ENCODE measurements at places on chromosomes 5 and 9.

GRCh38 chr5:33166948-33167347, 273.8 kb upstream of the TARS1 start:
- H3K36me3 ChIP-seq: peaks cover 2% of the 10 kb centered on the region
- DNase-seq: no peak
- H3K27ac ChIP-seq: no peak overlapping the region
- H3K4me3 ChIP-seq: no peak overlapping the region

- no peak overlapping the region for H3K4me3 ChIP-seq
- H3K27me3 ChIP-seq: no peaks in the 10 kb centered on the region
- peaks cover 24% of the 10 kb centered on the region for H3K4me1 ChIP-seq
Measured at GRCh38 chr5:55415071-55415470, 107.3 kb downstream of the MTREX start.

DNA sequence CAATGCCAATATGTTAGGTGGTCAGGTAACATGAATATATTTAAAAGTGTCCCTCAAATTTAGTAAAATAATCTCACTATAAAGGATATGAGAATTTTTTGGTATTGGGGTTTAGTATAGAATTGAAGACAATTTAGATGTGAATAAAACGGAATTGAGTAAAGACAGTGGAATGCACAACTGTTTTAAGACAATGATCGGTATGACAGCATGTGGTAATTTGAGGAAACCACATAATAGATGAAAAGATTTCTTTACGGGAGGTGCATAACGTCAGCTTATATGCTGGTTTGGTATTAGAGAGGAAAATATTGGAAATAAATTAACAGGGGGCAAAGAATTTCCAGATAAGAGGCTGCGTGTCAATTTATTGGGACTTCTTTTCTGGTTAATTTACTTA, 1043.2 kb downstream of the CDH18 start:
- no peak overlapping the region for H3K27ac ChIP-seq
- H3K4me1 ChIP-seq: no peaks in the 10 kb centered on the region
- H3K4me3 ChIP-seq: no peak overlapping the region
- no peak for DNase-seq

- H3K4me1 ChIP-seq: peaks cover 6% of the 10 kb centered on the region
- no peak overlapping the region for H3K4me3 ChIP-seq
- DNase-seq: no peak
- H3K36me3 ChIP-seq: no peaks in the 10 kb centered on the region
- no peak overlapping the region for H3K27ac ChIP-seq
- H3K27me3 ChIP-seq: no peaks in the 10 kb centered on the region
Measured at GRCh38 chr5:91171322-91171721, 211.8 kb downstream of the ARRDC3 start.

DNA sequence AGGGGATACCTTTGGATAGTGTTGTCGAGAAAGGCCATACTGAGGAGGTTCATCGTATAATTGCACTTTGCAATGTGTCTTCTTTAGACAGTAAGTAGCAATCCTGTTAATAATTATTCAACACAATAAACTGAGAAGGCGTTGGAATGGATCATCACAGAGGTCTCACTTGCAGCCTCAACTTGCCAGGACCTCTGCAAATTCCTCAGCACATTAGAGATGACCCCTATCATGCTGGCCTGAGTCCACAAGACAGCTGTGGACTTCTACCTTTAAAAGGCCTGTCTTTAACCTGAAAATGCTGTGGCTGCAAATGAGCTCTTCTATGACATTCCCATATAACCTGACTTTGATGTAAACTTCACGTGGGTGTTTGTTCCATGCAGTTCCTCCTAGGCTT, 14.1 kb downstream of the SH3TC2 start:
- H3K27ac ChIP-seq: no peak overlapping the region
- no peak overlapping the region for H3K4me3 ChIP-seq
- no peaks in the 10 kb centered on the region for H3K36me3 ChIP-seq
- H3K4me1 ChIP-seq: peaks cover 4% of the 10 kb centered on the region

GRCh38 chr9:111900858-111901612, 4.4 kb downstream of the UGCG start:
- DNase-seq: no peak

DNA sequence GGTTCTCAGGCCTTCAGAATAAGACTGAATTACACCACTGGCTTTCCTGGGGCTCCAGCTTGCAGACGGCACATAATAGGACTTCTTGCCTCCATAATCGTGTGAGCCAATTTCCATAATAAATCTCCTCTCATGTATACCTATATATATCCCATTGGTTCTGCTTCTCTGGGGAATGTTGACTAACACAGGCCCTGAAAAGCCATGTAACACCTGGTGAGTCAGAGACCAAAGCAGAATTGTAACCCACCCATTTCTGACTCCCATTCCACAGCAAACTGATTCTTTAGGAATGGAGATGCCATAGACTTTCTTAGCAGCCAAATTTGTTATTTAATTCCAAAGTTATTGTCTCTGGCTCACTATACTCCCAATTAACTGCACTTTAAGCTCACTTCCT, 85.4 kb upstream of the AGXT2 start:
- H3K4me3 ChIP-seq: no peak overlapping the region
- no peaks in the 10 kb centered on the region for H3K36me3 ChIP-seq
- H3K4me1 ChIP-seq: no peaks in the 10 kb centered on the region
- no peak for DNase-seq
- H3K27me3 ChIP-seq: no peaks in the 10 kb centered on the region

- H3K27ac ChIP-seq: peak overlapping the region; percentile 43
- peak overlapping the region; percentile 52 for H3K4me3 ChIP-seq
- H3K4me1 ChIP-seq: peaks cover 21% of the 10 kb centered on the region
- peaks cover 1% of the 10 kb centered on the region for H3K27me3 ChIP-seq
- no peak for DNase-seq
- H3K36me3 ChIP-seq: no peaks in the 10 kb centered on the region
Measured at GRCh38 chr5:2334719-2335118, 416.8 kb downstream of the IRX2 start.

DNA sequence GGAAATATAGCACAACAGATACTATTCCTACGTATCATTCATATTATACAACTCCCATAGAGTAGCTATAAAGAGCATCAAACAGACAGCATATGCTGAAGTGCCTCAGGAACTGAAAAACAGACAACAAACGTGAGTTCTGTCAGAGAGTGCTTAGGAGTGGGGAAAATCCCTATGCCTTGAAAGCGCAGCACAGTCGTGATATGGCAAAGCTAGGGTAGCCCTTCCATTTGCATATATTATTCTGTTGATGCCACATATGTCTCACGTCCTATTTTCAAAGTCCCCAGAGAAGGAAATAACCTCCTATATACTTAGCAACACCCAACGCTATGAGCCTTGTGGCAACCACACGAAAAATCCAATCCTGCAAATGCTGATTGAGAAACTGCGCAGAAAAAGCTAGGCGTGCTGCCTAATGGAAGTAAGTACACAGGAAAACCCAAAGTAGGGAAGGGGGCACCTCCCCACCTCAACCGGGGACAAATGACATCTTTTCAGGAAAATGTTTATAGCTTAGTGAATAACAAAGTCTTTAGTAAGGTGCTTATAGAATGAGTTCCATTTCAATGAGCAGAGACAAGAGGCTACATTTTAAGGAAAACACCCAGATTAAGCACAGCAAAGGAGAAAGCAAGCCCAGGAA, 105.1 kb downstream of the MED10 start:
- no peaks in the 10 kb centered on the region for H3K4me1 ChIP-seq
- H3K27me3 ChIP-seq: peaks cover 25% of the 10 kb centered on the region
- no peak overlapping the region for H3K4me3 ChIP-seq
- H3K27ac ChIP-seq: no peak overlapping the region

GRCh38 chr9:115118879-115119218, 892 bp upstream of the TNC start:
- DNase-seq: peak; percentile 45
- H3K27me3 ChIP-seq: peaks cover 12% of the 10 kb centered on the region
- H3K36me3 ChIP-seq: no peaks in the 10 kb centered on the region
- H3K4me1 ChIP-seq: peaks cover 46% of the 10 kb centered on the region
- H3K4me3 ChIP-seq: peak overlapping the region; percentile 68
- H3K27ac ChIP-seq: peak overlapping the region; percentile 75

GRCh38 chr9:113898151-113898550, 22.0 kb downstream of the ZNF618 start:
- no peaks in the 10 kb centered on the region for H3K27me3 ChIP-seq
- no peak for DNase-seq
- H3K27ac ChIP-seq: no peak overlapping the region
- H3K36me3 ChIP-seq: peaks cover 63% of the 10 kb centered on the region
- H3K4me3 ChIP-seq: no peak overlapping the region
- H3K4me1 ChIP-seq: no peaks in the 10 kb centered on the region

GRCh38 chr5:55177078-55177477, 4.1 kb upstream of the CDC20B start:
- peak overlapping the region; percentile 68 for H3K4me3 ChIP-seq
- no peak for DNase-seq
- no peak overlapping the region for H3K27ac ChIP-seq
- peaks cover 92% of the 10 kb centered on the region for H3K27me3 ChIP-seq
- no peaks in the 10 kb centered on the region for H3K36me3 ChIP-seq

DNA sequence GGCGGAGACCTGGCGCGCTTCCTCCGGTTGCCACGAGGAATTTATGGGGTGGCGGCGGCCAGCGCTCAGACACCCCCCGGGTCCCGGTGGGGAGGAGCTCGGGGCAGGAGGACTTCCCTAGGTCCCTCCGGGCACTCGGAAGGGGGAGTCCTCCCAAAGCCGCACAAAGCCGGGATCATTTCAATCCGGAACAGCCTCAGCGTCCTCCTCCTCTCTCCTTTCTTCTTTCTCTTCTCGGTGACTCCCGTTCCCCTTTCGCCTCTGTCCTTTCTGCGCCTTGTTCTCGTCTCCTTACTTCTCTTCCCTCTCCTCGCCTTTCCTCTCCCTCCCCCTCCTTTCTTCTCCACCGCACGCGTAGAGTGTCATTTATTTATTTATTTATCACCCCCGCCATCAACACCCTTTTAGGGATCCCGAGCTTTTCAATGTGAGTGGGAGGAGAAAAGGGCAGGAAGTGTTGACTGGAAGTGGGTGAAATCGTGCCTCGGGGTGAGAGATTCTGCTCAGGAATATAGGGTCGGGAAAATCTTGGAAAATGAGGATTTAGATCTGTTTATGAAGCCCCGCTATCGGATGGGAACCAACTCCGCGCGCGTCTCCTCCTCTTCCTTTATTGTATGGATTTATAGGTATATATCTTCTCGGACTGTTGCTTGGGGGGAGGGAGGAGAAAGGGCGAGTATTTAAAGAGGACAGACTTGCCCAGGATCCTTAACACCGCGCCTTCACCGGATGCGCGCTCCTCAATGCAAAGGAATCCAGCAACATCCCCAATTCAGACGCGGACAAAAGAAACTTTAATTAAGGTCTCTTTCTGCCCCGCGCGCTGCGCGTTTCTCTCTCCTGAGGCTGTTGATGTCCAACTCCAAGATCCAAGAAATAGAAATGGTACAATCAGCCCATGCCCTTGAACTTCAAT, 2.0 kb upstream of the ZNF462 start:
- peak; percentile 63 for DNase-seq
- H3K4me1 ChIP-seq: peaks cover 30% of the 10 kb centered on the region
- H3K36me3 ChIP-seq: no peaks in the 10 kb centered on the region
- peak overlapping the region; percentile 97 for H3K4me3 ChIP-seq
- peak overlapping the region; percentile 95 for H3K27ac ChIP-seq

DNA sequence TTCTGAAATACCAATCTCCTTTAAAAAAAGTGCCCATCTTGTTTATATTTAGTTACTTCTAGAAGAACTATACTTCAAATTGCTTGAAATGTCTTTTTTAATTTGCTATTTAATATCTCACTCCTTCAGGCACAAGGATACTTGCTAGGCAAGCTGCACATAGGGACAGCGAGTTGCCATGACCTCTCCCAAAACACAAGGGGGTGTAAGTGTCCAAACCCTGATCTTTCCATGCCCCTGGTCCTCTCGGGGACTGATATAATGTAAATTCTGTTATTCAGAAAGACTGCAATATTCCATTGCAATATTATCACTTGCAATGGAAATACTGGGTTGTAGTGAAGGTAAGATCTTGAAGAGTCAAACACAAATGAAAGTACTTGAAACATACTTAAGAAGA, 480.4 kb downstream of the CETN3 start:
- DNase-seq: no peak
- no peak overlapping the region for H3K4me3 ChIP-seq
- H3K27me3 ChIP-seq: no peaks in the 10 kb centered on the region

Data from mesothelial cell of epicardium (in vitro differentiated cells).